Colonic mucosa (tissue), 4 donors: ENCODE measurements at places on chromosomes 2 and 18. TPM values are rescaled to one million over a fixed set of nuclear protein-coding genes. Genes with fewer than 3 reads are reported as not detected.

SLC8A1 gene
- 25.5 TPM for total RNA-seq

MCEE gene
- 23.2 TPM for total RNA-seq

CHMP1B gene
- 80.1 TPM for total RNA-seq

SLC19A3 gene
- total RNA-seq: 6.4 TPM

LAMA3 gene
- total RNA-seq: 31.9 TPM

CABYR gene
- total RNA-seq: not detected

SH3RF3 gene
- 1.3 TPM for total RNA-seq

SATB2 gene
- total RNA-seq: 178 TPM

ATF2 gene
- 32.4 TPM for total RNA-seq

FOXD4L1 gene
- not detected for total RNA-seq

LAMA1 gene
- 24.2 TPM for total RNA-seq

KATNAL2 gene
- 1.3 TPM for total RNA-seq

FAM110C gene
- 24.6 TPM for total RNA-seq

DNA sequence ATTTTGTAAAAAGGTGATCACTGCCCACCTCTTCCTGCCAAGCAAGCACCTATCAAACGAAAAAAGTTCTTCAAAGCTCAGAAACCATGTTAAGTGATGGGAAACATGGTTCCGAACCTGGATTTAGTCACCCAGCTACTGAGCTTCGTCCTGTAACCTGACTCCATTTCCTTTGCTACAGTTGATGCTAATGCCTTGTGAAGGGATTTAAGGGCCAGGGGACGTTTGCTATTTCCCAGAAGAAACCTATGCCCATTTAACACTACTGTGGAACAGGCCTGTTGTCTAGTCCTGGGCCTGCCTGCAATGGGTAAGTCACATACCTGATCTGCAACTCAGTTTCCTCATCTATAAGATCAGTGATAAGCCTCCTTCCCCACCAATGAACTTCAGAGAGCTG lies 14.8 kb downstream of the SERPINE2 start:
- DNase-seq: no peak

- DNase-seq: no peak
Measured at GRCh38 chr2:18342901-18343300, 217.6 kb downstream of the RDH14 start.

DNA sequence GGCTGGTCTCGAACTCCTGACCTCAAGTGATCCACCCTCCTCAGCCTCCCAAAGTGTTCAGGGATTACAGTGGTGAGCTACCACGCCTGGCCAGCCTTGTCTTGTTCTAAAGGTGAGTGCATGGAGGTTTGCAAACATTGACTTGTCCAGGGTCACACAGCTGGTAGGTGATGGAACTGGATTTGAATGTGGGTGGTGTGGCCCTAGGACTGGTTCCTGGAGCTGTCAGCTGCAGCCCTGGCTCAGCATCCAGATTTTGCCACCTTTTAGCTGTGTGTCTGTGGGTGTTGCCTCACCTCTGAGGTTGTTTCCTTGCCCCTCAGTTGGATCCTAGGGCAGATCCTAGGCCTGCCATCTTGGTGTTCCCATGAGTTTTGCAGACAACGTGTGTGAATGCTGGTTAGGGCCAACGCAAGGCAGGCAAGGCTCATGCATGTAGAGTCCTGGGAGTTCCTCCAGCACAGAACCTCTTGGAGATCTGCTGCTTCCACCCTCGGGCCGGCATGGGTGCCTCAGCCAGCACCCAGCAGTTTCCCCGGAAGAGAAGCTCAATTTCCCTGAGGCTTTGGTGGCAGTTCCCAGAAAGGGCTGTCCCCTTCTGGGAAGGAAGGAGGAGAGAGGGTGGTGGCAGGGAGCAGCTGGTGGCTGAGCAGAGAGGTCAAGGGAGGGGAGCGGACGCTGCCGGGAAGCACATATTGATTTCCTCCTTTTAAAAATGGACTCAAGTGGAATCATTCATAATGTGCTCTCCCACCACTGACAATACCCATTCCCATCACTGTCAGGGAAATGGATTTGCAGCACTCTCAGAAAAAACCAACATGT lies 127.6 kb upstream of the HS6ST1 start:
- DNase-seq: peak; percentile 18

- DNase-seq: no peak
Measured at GRCh38 chr18:76484749-76485387, 10.2 kb downstream of the ZNF516 start.

GRCh38 chr2:48617618-48618017 lies at the start of gene GTF2A1L:
GTF2A1L (plus strand) TSS chr2:48617856; CDS start chr2:48617875, 19 bp downstream.
- no peak for DNase-seq

DNA sequence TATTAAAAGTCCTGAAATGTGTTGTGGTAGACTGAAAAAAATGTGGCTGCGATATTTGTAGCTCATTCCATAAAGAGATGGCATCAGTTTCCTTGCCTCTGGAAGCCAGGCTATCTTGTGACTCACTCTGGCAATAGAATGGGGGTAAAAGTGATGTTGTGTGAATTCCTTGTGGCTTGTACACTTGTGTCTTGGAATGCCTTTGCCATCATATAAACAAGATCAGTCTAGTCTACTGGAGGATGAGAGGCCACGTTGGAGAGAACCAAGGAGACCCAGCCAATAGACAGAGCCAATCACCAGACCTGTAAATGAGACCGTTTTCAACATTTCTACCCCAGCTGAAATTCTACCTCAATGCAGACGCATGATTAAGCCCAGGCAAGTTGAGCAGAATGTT lies 254.1 kb downstream of the TRIB2 start:
- no peak for DNase-seq

- no peak for DNase-seq
Measured at GRCh38 chr18:24840640-24841039, 380.2 kb downstream of the HRH4 start.

DNA sequence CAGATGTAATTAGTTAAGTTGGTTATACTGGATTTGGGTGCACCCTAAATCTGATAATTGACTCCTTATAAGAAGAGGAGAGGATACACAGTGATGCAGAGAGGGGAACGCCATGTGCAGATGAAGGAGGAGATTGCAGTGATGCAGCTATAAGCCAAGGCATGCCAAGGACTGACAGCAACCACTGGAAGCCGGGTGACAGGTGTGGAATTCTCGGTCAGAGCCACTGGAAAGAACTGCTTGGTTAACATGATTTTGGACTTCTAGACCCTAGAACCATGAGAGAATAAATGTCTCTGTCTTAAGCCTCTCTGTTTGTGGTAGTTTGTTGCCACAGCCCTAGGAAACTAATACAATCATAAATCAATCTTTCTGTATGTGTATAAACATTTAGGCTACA lies 403.3 kb upstream of the CDH20 start:
- DNase-seq: no peak

DNA sequence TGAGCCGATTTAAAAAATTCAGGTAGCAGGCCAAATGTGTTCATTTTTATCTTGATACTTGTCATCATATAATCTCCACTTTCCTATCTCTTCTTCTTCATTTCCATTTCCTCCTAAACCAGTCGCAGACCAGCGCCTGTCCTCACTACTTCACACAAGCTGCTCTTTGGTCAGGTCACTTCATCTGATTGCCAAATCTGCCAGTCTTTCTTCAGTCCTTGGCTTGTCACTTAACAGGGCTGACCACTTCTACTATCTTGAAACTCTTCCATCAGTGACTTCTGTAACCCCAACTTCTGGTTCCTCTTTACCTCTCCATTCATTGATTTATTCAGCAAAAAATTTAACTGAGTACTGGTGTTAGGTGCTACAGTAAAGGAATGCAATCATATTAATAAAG lies 18.0 kb upstream of the SPRED2 start:
- no peak for DNase-seq

GRCh38 chr2:42102024-42102590 lies 54.3 kb downstream of the PKDCC start:
- DNase-seq: peak; percentile 67

GRCh38 chr2:224893848-224894247 lies 148.4 kb downstream of the DOCK10 start:
- no peak for DNase-seq

DNA sequence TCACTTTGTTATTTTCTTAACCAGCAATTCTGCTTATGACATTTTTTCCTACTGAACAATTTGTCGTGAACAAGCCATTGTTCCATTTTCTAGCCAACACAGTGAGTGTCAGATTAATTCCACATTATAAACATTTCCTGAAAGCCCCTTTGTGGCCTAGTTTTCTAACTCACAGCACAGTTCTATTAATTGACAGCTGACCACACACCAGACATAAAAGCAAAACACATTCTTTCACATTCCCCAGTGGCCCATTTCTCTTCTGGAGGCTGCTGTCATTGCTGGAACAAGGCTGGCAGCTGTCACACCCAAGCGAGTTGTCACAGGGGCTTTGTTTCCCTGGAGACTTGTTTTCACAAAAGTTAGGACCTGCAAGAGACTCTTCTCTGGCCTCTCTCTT lies 50.7 kb downstream of the RNF152 start:
- no peak for DNase-seq

GRCh38 chr2:119233326-119234020 lies 9.8 kb downstream of the STEAP3 start:
- no peak for DNase-seq

DNA sequence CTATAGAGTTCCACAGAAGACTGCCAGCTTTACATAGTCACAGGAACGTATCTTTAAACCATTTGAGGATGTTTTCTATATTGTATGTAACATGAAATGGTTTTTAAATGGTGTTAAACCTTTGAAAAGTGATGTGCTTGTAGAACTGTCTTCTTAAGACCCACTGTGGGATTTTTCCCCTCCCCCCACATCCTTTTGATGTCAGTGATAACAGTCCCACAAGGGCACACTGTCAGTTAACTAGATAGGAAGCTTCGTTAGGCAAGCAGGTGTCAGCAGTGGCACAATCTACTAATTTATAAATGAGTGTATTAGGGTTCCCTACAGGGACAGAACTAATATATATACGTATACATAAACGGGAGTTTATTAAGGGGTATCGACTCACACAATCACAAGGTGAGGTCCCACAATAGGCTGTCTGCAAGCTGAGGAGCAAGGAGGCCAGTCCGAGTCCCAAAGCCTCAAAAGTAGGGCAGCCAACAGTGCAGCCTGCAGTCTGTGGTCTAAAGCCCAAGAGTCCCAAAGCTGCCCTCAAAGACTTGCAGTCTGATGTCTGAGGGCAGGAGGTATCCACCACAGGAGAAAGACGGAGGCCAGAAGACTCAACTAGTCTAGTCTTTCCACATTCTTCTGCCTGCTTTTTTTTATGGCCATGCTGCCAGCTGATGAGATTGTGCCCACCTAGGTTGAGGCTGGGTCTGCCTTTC lies 23.8 kb upstream of the HNRNPLL start:
- no peak for DNase-seq

GRCh38 chr18:6052449-6052913 lies 157.2 kb upstream of the TMEM200C start:
- no peak for DNase-seq

- DNase-seq: no peak
Measured at GRCh38 chr2:214995926-214996670, 142.3 kb downstream of the ABCA12 start.

DNA sequence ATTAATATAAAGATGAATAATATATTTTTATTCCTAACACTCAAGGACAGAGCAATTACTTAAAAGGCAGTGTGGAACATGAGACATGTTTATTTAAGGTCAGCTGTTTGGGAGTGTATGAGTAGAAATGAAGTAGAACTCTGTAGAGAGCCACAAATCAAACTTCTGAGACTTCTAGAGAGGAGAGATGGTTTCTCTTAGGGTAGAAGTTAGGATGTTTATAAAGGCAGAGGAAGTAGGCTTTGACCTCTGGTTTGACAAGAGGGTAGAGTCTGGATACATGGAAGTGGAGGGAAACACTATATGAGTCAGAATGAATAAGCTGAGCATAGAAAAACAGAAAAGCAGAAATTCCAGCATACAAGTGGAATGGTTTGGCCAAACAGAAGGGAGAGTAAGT lies 262.1 kb upstream of the KLHL14 start:
- no peak for DNase-seq

DNA sequence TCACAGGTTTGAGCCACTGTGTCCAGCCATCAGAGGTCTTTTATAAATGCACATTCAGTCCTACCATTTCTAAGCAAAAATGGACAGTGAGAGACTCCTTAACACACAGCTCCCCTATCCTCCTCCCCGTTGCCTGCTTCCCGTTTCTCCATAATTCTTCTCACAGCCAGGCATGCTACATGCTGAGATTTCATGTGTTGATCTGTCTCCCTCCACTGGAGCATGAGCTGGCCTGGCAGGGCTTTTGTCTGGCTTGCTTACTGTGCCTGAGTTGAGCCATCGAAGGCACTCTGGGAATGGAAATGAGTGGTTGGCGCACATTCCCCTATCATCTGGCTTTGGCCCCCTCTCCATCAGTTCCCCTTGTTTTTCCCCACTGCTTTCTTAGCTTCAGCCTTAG lies 413.5 kb downstream of the PTPRM start:
- no peak for DNase-seq

- peak; percentile 73 for DNase-seq
Measured at GRCh38 chr2:28367667-28368356, 24.8 kb upstream of the FOSL2 start.

- no peak for DNase-seq
Measured at GRCh38 chr2:19364014-19364413, 5.6 kb upstream of the OSR1 start.

DNA sequence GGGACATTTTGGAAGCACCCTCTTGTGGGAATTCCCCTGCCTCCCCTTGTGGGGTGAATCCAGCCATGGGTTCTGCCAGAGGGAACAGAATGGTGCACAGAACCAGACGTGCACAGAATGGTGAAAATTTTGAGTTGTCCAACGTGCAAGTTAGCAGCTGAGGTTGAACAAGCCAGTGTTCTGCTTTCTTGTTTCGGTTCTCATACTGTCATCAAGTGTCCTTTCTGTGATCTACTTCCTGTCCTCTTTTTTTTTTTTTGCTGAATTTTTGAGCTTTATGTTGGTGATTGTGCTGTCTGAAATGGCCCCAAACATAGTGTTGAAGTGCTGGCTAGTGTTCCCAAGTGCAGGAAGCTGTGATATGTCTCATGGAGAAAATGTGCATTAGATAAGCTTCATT lies 21.5 kb upstream of the REEP1 start:
- no peak for DNase-seq

DNA sequence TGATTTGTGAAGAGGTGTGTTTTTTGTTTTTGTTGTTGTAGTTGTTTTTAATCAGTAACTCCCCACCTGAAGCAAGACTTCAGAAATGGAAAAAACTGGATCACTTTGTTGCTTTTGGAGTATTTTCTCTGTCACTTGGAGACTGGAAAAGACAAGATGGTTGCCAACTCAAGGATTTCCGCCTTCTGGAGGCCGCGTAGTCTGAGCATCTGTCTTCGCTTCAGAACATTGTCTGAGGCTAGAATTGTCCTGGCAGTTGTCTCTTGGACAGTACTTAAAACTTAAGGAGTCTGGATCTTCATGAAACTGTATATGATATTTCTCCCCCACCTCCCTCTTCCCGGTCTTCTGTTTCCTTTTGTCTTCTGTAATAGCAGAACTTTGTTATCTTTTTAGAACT lies 67.7 kb downstream of the ARHGAP28 start:
- DNase-seq: no peak

DNA sequence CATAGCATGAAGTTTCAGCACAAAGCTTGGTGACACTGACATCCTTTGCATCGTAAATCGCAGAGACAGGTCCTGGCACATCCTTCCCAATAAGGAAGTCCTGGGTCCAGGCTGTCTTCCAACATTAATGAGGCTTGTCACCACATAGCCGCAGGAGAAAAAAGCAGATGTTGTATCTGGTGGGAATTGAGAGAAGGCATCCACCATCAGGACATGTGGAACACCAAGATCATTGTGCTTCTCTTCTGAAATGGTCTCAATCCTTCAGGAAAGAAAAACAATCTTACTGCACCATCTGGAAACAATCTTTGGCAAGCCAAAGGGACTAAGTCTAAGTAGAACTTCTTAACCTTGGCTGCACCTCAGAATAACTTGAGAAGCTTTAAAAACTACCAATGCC lies 119.0 kb upstream of the ARHGAP28 start:
- DNase-seq: no peak

- DNase-seq: no peak
Measured at GRCh38 chr2:61141151-61141550, 20.8 kb upstream of the C2orf74 start.
